ENCODE measurements at places on chromosomes 7 and 10.

DNA sequence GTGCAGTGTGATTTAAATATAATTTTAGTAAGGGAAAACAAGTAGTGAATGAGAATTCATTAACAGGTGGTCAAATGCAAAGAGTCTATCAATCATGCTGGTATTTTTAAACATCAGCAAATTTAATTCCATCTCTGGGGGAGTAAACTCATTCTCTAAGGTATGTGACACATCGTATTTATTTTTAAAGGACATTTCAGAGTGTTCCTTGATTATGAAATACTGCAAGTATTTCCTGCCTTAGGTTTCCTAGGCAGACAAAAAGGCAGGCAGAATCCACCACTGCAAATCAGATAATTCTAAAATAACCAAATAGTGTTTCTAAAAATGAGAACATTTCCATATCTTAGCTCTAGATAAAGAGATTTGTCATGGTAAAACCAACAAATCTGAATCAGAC, 193.8 kb downstream of the LRRTM3 start:
- DNase-seq, result no peak

GRCh38 chr7:25407053-25407452, 178.8 kb upstream of the NPVF start:
- no peak for DNase-seq

- no peak for DNase-seq
Measured at GRCh38 chr7:90841759-90842429, 245.8 kb downstream of the CDK14 start.

GRCh38 chr10:26438534-26439341, 597 bp downstream of the APBB1IP start:
- DNase-seq, result peak; percentile 83

DNA sequence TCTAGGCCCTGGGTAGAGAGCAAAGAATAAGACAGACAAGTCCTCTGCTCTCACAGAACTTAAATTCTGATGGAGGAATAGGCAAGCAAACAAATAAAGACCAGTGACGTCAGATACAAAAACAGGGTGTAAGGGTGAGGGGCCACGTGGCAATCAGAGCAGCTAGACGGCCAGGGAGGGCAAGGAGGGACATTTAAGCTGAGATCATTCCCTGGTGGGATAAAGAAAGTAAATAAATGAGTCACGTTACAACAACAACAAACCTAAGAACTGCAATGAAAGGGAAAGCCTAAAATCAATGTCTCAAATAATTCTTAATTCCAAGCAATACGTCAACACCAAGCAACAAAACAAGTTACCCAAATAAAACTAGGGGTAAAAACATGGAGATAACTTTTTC, 21.8 kb downstream of the STN1 start:
- DNase-seq, result no peak

- DNase-seq, result no peak
Measured at GRCh38 chr10:107098326-107098725, 66.2 kb downstream of the SORCS1 start.

DNA sequence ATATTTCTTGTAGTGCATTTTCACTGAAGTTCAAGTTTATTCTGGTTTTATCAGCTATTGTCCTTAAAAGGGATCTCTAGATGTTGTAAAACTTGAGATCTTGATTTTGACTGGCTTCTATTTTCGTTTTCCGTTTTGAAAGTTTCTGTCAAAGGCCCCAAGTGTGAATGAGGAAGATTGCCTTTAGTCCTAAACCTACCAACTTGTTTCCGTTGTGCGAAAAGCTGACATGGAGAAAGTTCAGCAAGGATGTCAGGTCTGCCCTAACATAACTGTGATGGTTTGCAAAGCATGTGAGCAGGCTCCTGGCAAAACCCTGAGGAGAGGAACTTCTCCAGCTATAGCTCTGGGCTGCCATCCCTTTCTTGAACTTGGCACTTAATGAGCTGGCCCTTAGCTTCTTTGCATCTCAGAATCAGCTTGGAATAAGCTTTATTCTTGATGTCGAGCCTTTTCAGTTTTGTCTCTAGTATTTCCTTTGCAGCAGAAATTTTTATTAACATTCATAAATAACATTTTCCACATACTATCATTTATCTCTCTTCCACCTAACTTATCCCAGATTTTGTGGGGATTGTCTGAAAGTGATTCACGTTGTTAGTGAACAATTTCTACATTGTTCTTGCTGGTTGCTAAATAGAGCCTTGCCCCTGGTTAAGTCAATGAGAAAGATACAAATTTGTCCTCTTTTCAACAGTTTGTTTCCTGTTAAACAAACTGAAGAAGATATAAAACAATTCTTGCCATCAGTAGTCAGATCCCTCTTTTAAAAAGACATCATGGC, 559.4 kb downstream of the SUGCT start:
- no peak for DNase-seq

- peak; percentile 65 for DNase-seq
Measured at GRCh38 chr7:44580945-44581878, 819 bp downstream of the TMED4 start.

- no peak for DNase-seq
Measured at GRCh38 chr7:84237533-84238173, 43.1 kb upstream of the SEMA3A start.

GRCh38 chr10:22345301-22346095, at the start of gene SPAG6:
TSS of gene SPAG6 (plus strand) at chr10:22345496. CDS start at chr10:22345612, 116 bp downstream.
- DNase-seq, result no peak

- DNase-seq, result no peak
Measured at GRCh38 chr10:81109200-81109752, 571.6 kb downstream of the SH2D4B start.

DNA sequence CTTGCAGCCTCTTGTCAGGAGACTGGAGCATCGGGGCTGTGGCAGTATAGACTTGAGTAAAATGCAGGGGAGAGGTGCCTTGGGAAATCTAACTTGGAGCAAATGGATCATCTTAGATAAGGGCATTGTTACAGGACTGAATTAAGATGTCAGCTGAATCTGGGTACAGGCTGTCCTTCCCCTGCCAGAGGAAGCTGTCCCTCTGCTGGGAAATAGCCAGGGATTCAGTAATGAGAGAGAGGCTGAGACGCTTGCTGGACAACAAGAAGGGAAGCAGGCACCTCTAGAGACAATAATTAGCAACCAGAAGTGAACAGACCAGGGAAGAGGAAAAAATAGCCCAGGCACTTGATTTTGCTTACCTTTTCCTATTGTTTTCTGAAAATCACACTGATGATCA, 20.7 kb upstream of the RAPGEF5 start:
- no peak for DNase-seq

DNA sequence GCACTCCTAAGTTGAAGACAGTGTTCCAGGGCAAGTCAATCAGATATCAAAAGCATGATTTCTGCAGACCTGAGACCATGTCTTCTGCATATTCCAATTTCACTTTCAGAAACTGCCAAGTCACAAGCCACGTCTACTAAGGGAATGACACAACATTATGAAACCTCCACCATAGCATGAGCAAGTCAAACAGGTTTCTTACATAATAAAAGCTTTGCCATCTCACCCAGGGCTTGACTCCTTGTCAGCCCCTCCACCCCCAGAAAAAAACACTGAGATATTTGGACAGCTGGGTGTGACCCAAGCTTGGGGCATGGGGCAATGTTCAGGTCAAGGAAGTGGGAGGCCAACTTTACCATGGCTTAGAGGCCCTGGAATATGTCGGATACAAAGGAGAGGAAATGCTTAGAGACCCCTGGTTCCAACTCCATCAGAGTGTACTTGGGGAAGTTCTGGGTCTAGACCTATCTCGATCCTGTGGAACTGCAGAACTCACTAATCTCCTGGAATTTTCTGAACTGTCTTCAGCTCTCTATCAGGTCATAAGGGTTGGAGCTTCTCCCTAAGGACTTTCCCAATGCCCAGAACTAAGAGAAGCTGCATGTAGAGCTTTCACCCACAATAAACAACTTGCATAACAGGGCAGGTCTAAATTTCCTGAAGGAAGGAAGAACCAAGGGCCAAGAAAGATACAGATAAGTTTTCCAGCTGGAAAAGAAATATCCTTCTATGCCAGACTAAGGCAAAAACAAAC, 80.6 kb upstream of the NAMPT start:
- DNase-seq, result no peak
